CD4-positive, alpha-beta T cell treated with Interleukin-17A for 4 hours (primary cell): ENCODE measurements at places on chromosomes 2 and 18.
A peak's percentile ranks its signal among the peaks of the same experiment; 100 is the strongest.

DNA sequence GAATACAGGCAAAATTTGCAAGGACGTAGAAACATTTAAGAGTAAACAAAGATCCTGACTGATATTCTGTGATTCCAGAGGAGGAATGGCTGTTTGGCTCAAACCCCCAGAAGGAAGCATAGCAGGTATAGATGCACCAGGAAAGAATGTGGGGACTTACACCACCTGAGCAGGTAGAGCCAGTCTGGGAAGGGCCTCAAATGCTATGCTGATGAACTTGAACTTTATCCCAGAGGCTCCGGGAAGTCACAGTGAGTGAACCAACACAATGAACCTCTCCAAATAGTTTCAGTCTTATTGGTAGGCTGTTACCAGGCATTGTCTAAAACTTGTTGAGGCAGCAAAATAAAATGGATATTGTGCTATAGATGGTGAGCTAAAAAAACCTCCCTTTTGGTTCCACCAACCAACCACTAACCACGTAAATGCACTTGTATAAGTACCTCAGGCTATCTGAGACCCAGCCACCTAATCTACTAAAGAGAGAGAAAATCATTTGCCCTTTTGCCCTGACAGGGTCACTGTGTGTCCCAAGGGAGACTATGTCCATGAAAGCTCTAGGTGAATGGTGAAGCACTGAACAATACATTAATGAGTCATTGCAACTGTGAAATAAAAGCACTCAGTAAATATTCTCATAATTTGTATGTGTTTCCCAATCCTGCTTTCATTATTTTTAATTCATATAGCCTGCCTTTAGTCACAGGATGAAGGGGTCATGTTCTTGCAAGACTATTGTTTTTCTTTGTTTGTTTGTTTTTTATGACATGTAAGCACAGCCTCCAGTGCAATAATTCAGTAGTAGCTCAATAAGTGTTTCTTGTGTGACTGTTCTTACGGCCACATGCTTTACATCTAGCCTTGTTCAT is 911.6 kb downstream of the EPHA4 start:
- DNase-seq, result no peak

- DNase-seq, result no peak
These were observed 768.2 kb upstream of the ACVR2A start for GRCh38 chr2:147076634-147077033.

GRCh38 chr18:10715791-10716190 is 190.0 kb downstream of the NAPG start:
- DNase-seq, result no peak

DNA sequence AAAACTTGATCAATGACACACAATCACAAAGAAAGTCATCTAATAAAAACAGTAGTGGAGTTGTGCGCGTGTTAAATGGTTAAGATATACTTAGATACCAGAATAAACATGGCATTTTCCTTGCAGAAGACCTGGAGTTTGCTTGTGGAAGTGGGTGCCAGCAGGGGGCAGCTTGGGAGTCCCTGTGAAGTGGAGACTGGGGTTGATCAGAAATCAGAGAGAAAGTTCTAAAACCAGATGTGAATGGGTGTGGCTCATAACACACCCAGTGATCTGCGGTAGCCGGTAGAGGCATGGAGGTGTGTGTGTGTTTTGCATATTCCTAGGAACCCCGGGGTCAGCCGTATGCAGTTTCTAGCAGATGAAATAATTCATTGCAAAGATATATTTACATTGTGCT is 300.1 kb upstream of the TRIB2 start:
- peak; percentile 86 for DNase-seq

GRCh38 chr18:77093586-77093985 is 39.0 kb downstream of the MBP start:
- DNase-seq, result no peak

- no peak for DNase-seq
These were observed 190.5 kb upstream of the SESTD1 start for GRCh38 chr2:179455172-179455524.
